ENCODE measurements at places on chromosomes 13 and 19.

- no peak for DNase-seq
These were observed 30.1 kb downstream of the ZNF557 start for GRCh38 chr19:7099597-7099921.

GRCh38 chr19:13102666-13103580 lies at the start of gene LYL1:
LYL1 (minus strand) TSS chr19:13102858; CDS start chr19:13101171, 1,687 bp downstream.
- peak; percentile 80 for DNase-seq

DNA sequence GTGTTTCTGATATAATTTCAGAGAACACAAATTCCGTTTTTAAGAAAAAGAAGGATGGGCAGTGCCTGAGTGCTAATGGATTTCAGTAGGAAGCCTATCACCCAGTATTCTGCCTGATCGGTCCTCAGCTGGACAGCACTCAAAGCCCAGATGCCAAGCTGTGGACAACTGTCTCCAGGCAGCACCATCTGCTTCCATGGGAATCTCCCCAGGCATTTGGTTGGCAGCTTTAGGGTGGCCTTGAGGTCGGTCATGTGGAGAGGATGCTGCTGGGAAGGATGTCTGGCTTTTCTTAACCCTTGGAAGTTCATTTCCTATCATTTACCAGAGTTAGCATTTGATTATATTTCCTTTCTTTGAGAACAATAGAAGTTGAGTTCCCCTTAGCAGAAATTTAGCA lies 311.7 kb downstream of the TBC1D4 start:
- DNase-seq = no peak

DNA sequence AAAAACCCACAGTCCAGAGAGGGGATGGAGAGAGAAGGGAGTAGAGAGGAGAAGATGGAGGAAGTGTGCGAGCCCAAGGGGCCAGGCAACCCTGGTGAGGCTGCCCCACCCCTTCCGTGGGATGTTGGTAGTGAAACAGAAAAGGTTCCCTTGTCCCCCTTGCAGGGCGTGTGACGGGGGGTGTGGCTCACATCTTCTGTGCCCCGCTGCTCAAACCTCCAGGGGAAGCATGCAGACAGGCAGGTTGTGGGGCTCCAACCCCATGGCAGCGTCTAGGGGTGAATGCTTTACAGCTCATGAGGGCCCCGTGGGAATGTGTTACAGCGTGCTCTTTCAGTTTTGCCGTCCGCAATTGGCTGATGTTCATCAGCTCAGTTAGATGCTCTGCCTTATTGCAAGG lies 14.7 kb upstream of the EVI5L start:
- DNase-seq = no peak

GRCh38 chr13:54592201-54592600 lies 1563.6 kb downstream of the OLFM4 start:
- DNase-seq = no peak

GRCh38 chr13:21043898-21044297 lies 17.5 kb downstream of the LATS2 start:
- no peak for DNase-seq

DNA sequence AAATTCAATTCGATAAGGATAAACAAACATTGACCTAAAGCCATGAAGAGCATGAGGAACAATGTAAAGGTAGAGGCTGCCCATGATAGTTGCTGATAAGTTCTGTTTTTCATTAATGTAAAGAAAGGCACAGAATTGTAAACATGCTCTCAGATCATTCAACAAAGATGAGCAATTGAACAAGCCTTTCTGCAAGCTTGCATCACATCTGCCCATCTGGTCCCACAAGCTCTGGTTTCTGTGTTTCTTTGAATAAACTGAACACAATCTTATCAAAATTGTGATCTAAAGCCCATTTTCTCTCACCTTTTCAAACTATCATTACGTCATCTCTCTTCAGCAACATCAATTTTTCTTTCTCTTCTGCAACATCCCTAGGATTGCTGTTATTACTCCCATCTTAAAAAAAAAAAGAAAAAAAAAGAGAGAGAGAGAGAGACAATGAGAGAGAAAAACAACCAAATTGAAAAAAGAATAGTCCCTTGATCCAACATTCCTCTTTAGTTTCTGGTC lies 487.2 kb upstream of the GPC6 start:
- no peak for DNase-seq

GRCh38 chr13:111337206-111337605 lies 16.8 kb downstream of the TEX29 start:
- DNase-seq = no peak

- no peak for DNase-seq
These were observed 441 bp downstream of the INAFM1 start for GRCh38 chr19:47274891-47275761.

DNA sequence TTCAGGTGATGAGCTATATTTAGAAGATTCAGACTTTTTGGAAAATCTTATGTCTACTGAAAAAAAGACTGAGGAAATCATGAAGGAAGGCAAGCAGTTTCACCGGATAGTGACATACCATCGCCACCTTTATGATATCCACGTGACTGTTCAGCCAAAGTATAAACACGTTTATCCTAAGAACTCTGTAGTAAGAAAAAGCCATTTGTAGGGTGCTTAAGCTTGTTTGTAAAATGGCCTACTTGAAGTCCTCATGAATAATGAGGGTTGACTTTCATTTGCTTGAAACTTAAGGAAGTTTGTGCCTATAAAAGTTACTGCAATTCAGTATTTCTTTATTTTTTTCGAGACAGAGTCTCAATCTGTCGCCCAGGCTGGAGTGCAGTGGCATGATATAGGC lies 7.8 kb upstream of the TDRD12 start:
- no peak for DNase-seq

DNA sequence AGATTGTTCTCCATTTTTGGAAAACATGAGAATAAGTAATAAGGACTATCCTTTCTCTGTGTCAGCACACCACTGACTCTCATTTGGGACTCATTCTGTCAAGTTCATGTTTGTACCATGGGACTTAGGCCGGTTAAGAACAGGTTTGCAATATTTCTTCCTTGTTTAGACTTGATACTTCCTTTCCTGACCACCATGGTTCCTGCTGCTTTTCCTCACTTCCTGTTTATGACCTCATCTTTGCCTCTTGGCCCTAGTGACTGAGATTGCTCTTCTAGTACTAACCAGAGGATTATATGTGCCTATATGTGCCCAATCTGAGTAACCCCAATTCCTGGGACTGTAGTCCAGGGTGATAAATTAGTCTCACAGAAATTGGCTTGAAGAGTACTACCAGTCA lies 32.5 kb upstream of the NDFIP2 start:
- DNase-seq = peak; percentile 54

- no peak for DNase-seq
These were observed 121.6 kb downstream of the CYSLTR2 start for GRCh38 chr13:48775285-48775684.

DNA sequence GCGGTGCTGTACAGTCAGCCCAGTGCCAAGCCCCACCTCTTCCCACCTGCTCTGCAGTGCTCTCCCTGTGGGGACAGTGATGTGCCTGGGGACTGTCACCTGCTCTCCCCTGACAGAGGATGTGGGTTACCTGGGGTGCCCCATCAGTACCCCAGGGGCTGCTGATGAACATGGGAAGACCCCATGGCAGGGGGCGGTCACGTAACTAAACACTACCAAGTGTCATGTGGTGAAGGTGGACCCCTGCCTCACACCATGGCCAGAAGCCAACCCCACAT lies 12.7 kb downstream of the KDM4B start:
- DNase-seq = no peak

- DNase-seq = no peak
These were observed 653.3 kb downstream of the DIAPH3 start for GRCh38 chr13:59510386-59510785.

DNA sequence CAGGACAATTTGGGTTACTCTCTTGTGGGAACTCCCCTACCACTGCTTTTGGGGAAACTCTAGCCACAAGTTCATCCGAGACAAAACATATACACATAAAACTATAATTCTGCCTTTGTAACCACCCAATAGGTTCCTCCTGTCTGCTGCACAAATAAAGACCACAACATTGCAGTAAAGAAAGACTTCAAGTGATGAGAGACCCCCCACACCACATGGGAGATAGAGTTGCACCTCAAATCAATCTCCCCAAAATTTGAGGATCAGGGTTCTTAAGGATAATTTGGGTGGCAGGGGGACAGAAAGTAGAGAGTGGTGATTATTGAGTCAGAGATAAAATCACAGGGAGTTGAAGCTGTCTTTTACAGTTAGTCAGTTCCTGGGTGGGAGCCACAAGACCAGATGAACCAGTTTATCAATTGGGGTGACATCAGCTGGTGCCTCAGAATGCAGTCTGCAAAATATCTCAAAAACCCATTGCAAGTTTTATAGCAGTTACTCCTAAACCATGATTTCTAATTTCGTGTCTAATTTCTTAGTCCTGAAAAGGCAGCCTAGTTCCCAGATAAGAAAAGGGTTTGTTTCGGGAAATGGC lies 1348.5 kb downstream of the PCDH9 start:
- no peak for DNase-seq

DNA sequence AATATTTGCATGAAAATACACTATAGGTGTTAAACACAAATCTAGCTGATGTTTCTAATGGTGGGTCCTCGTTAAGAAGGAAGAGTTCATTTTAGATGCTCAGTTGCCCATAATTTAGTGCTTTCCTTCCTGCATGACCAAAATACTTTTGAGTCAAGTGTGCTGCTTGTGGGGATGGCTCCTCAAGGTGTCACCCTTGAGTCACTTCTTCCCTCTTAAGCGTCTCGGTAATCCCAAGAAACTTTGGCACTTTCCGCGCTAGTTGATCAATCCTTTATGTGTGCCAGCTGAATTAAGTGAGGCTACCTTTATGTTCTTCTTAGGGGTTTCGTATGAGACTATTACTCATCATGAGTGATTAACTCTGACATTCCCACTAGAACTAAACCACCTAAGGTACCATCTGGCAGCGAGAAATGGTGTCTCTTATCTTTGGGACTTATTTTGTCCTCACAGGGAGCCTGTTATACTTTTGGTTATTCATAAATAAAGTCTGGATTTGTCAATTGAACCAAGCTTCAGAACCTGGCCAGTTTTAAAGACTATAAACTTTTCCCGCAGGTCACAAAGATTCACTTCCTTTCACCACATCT lies 106.8 kb downstream of the NHLRC3 start:
- DNase-seq = peak; percentile 56

DNA sequence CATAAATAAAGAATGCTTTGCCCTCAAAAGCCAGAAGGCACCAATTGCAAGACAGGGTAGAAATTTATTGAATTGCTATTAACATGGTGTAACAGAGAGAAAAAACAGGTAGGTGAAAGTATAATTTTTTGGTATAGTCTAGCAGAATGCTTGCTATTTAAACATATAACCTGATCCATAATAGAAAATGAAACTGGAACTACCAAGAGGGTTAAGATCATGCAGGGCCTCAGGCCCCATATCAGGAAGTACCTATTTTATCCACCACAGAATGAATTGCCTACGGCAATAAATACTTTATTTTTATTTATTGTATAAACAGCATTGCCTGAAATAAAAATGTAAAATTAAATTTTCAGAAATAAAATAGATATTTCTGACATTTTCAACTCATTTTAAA lies 159.5 kb downstream of the PRR20E start:
- DNase-seq = no peak

DNA sequence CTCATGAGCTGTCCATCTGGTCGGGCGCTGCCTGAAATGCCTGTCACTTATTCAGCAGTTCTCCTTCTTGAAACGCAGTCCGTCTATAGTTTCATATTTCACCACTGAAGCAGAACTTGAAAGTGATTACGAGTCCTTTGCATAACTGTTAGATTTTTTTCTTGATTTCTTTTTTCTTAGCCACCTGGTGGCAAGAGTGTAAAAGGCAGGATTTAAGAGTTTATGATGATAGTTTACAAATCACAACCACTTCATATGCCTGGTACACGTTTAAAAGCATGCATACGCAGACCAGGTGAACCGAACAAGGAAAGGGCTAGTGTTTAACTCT lies 45.8 kb downstream of the GGACT start:
- peak; percentile 88 for DNase-seq

GRCh38 chr13:89843621-89844020 lies 1503.9 kb upstream of the MIR17HG start:
- DNase-seq = no peak

GRCh38 chr19:6125571-6125989 lies 9.9 kb upstream of the ACSBG2 start:
- DNase-seq = peak; percentile 81

DNA sequence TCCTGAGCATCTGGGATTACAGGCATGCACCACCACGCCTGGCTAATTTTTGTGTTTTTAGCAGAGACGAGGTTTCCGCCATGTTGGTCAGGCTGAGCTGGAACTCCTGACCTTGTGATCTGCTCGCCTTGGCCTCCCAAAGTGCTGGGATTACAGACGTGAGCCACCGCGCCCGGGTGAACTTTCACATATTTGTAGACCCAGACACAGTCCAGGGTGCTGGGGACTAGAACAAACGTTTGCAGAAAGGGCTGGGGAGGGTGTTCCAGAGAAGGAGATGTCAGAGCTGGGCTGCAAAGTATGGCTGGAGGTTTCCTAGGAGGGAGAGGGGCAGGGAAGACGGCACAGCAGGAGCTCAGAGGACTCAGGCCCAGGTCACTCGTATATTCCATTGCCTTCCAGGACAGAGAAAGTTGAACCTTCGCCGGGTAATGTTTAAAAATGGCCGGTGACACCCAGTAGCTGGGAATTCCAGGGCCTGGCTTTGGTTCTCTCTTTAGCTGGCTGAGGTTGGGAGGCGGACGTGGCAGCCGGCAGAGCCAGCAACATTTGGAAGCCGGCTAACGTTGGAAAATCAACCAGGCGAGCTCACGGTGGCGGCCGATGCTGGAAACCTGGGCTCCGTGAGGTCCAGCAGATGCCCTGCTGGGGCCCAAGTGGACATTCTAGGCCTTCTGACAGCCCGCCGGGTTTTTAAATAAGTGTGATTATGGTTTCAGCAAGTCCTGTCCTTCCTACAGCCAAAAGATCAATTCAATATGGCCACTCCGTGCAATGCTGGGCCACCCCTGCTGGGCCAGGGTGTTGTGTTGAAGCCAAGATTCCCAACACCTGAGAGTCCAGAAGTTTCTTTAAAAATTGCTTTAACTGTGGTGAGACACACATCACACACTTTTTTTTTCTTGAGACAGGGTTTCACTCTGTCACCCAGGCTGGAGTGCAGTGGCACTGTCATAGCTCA lies 41.5 kb downstream of the NFIC start:
- DNase-seq = no peak

GRCh38 chr13:99192480-99192879 lies 8.2 kb upstream of the UBAC2 start:
- DNase-seq = no peak

DNA sequence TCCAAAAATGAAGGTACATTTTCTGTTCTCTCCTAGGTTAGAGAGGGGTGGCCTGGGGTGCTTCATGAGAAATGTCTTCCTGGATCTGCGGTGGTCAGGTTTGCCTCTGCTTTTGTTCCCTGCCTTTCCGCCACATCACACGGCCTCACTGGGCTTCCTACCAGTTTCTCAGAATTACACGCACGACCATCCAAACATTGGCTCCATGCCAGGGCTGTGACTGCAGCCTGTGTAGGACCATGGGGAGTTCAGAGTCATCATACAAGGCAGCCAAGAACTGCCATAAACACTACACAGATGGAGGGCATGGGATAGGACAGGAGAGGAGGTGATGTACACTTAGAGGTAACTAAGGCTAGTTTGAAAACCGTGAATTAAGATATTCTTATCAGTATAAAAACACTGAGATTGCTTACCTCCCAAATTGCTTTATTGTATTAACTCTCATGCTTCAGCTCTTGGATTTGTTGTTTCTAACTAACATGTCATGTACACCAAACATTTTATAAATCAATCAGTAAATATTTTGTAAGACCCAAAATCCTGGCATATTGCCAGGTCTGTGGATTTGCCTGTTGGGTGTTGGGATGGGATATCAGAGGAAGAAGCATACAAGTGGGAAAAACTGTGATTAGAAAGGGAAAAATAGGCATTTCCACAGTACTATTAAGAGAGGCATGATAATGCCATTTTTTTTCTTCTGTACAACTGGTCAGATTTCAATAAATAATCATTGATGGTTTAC lies 45.2 kb downstream of the CDADC1 start:
- no peak for DNase-seq

GRCh38 chr19:19653597-19654147 lies 9.8 kb downstream of the ATP13A1 start:
- DNase-seq = no peak
